ENCODE measurements at places on chromosomes 5 and 9. TPM values are rescaled to one million over a fixed set of nuclear protein-coding genes. Genes with fewer than 3 reads are reported as not detected.
A peak's percentile ranks its signal among the peaks of the same experiment; 100 is the strongest.

- DNase-seq, result no peak
Observed at GRCh38 chr5:159409801-159410200, 79.5 kb upstream of the IL12B start.

DNA sequence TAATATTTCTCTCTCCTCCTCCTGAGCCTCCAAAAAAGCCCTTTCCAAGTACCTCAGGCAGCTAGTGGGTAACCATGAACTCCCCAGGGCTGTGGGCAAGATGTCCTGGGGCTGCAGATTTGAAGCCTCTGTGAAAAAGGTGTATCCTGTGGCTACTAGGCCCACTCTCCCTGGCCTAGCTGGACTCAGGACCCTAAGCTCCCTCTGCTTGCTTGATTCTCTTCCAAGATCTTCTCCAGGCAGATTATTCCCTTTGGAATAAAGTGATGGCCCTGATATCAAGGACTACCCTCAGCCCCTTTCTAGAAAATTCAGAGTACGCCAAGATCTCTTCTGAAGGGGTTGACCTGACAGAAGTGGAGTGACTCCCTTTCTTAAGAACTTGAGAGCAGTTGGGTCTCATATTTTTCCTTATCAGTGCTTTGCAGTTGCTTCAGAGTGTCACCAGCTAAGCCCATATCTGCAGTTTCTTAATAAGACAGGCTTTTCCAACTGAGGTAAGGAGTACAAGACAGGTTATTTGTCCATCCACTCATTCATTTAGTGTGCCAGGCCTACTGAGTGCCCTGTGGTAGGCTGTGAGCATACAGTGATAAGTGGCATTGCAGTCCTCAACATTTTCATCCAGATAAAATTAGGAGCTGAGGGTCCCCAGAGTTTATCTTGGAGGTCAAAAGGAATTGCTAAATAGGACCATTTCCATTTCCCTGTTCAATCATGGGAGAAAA, 42.5 kb downstream of the CYSTM1 start:
- no peak for DNase-seq

DNA sequence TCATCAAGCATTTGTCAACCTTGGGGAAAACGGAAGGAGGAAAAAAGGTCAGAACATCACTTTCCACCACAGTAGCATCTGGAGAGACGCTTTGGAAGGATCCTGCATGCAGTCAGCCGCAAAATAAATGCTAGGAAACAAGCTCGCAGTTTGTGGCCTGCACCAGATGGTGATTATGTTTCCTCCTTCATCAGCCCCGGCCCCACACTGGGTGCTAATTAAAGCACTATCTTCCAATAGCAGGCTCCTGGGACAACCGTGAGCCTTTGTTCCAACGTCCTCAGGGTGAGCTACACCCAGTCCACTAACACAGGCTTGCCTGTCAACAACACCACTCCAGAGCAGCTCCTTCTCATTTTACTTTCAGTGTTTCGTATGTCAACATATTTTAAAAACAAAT, 64.0 kb downstream of the RNF130 start:
- no peak for DNase-seq

DNA sequence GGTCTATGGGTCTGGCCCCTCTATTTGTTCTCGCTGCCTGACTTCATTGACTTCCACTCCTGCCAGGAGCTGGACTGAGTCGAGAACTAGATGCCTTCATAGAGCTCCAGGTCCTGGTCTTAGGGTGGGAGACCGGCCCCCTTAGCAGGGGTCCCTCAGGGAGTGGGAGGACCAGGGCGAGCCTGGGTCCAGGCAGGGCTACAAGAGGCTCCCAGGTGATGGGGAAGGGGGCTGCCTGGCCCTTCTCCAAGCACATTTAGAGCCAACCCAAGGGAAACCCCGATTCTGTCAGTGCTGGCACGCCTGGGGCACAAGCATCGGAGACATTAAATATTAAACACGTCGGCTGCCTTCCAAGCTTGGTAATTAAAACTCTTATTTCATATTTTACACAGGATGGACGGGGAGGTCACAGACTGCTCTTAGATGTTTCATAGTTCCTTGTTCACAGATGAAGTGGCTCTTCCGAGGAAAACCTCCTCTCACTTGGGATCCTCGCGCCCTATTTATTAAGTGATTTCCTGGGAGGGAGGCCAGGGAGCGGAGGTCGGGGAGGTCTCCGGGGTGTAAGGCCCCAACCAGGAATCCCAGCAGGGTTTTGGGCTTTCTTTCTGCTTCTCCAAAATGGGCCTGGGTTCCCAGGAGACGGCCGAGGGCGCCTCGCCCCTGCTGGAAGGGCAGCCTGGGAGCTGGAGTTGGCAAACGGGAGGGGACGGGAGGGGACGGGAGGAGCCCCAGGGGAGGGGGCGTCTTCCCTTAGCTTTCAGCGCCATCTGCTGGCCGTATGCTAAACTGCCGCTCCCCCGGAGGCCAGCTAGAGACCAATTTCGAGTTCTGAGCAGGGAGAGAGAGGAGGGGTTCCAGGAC, 23.4 kb upstream of the ZBTB43 start:
- DNase-seq, result peak; percentile 76

PROB1 gene
- 0.47 TPM for total RNA-seq

SLC6A7 gene
- total RNA-seq, result 0.88 TPM

ARHGEF28 gene
- total RNA-seq, result 34.6 TPM

- DNase-seq, result no peak
Observed at GRCh38 chr5:123783421-123783820, 271.4 kb downstream of the CSNK1G3 start.

ENTREP1 gene
- 15.0 TPM for total RNA-seq

DNA sequence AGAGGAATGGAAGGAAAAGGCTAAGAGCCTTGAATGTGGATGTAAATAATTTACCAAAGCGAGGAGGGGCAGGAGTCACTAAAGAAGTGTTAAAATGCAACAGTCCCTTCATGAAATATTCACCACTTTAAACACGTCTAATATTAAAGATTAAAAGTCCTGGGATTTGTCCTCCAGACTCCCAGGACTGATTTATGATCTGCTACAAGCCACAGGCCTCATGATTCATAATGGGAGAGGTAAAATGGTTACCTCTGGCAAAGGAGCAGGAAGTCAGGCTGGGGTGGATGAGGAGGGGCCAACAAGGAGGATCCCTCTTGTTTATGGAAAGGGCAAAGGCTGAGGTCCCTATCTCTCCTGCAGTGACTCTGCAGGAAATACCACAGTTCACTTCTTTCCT, 292.4 kb downstream of the TRIM32 start:
- no peak for DNase-seq

GRCh38 chr5:108122702-108123101, 259.2 kb downstream of the FBXL17 start:
- DNase-seq, result no peak

DNA sequence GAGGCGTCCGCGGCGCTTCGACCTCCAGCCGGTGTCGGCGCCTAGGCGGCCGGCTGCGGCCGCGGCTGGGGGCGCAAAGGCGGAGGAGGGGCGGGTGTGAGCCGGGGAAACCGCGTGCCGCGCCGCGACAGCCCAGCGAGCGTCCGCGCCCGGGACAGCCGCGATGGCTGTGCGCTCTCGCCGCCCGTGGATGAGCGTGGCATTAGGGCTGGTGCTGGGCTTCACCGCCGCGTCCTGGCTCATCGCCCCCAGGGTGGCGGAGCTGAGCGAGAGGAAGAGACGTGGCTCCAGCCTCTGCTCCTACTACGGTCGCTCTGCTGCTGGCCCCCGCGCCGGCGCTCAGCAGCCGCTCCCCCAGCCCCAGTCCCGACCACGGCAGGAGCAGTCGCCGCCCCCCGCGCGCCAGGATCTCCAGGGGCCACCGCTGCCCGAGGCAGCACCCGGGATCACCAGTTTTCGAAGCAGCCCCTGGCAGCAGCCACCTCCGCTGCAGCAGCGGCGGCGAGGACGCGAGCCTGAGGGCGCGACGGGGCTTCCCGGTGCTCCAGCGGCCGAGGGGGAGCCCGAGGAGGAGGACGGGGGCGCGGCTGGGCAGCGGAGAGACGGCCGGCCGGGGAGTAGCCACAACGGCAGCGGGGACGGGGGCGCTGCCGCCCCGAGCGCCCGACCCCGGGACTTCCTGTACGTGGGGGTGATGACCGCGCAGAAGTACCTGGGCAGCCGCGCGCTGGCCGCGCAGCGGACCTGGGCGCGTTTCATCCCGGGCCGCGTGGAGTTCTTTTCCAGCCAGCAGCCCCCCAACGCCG, 605 bp downstream of the CHSY3 start:
- DNase-seq, result peak; percentile 85

TOR1B gene
- total RNA-seq, result 22.2 TPM

IQGAP2 gene
- 10.9 TPM for total RNA-seq

DNA sequence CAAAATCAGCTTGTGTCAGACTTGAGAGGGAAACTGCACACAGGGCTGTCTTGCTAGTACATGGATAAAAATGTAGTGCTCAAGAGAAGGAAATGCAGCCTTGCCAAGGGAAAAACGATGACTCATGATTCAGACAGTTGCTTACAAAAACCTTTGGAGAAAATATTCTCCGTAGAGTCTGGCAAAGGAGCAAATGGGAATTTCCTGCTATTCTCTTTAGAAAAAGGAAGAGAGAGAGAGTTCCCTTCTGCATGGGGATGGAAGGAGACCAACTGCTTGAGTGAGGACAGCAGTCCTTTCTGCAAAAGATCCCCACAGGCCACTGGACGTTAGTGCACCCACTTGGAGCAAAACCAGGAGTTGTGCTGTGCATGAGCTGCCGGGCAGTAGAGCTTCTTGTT, 7.6 kb downstream of the IFNB1 start:
- peak; percentile 66 for DNase-seq

DNA sequence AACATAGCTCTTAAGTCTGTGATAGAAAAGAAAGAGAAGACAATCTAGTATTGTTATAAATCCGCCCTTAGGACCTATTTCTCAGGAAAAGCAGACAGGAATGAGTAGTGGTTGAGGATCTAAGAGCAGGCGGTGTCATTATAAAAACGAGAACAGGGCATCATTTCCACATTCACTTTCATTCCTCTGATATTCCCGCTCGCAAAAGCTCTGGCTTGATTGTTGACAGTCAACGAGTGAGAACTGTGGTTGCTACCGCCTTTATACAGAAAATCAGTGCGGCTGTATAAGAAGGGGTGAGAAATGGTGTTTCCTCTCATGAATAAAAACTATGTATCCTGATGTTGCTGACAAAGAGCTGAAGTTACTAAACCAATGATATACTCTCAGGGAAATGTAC, 1409.6 kb upstream of the WWC1 start:
- DNase-seq, result no peak

- DNase-seq, result no peak
Observed at GRCh38 chr9:127761491-127761956, 16.9 kb downstream of the SH2D3C start.

EIF4EBP3 gene
- total RNA-seq, result 25.6 TPM

SLC36A2 gene
- not detected for total RNA-seq

GRCh38 chr9:134088063-134088725, 20.4 kb upstream of the BRD3 start:
- DNase-seq, result no peak

RAB24 gene
- 85.8 TPM for total RNA-seq

- no peak for DNase-seq
Observed at GRCh38 chr5:42074353-42074752, 149.3 kb downstream of the FBXO4 start.

GARNL3 gene
- total RNA-seq, result 19.1 TPM

POU5F2 gene
- 0.84 TPM for total RNA-seq

DNA sequence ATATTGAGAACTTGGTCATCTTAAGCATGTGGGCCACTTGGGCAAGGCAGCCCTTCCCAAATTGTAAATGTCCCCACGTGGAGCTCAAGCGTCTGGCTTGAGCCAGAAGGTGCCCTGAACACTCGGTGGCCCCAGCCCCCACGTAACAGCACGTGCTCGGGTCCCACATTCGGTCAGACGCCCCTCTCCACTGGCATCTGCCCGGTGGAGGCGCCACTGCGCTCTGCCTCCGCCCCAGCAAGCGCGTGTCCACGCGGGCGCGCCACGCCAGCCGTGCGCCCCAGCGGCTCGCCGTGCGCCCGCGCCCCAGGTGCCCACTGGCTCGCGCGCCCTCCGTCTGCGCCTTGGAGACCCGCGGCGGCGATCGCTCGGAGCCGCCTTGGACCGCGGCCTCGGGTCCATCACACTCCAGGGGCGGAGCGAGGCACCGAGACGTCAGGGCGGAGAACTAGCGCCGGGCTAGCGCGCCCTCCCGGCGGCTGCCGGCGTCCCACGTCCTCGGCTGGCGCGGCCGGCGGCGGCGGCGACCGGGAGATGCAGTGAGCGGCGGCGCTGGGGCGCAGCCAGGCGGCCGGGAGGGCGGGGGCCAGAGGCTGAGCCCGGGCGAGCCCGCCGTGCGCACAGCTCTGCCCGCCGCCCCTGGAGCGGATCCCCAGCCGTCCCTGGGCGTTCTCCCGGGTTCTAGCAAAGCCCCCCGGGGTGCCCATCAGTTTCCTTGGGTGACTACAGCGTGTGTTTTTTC, at the start of gene PALM2AKAP2:
PALM2AKAP2 (plus strand) TSS at position 488 of the 742 bp plus-strand sequence. CDS start 291 bp downstream, outside the sequence.
- DNase-seq, result no peak

- no peak for DNase-seq
Observed at GRCh38 chr5:32244017-32244416, 68.7 kb downstream of the MTMR12 start.

OR1K1 gene
- total RNA-seq, result not detected

DNA sequence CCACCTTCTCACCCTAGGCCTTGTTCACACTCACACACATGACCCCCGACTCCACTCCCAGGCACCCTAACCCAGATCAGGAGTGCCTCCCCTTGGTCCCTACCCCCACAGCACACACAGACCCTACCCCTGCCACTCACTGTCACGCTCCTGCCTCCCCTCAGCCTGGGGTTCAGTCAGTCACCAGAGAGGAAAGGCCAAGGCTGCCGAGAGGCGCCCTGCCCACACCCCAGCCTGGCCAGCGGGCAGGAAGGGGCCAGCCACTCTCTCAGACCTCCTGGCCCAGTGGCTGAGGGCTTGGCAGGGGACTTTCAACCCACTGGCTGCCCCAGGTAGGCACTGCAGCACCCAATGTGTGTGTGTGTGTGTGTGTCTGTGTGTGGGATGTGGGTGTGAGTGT, 122.4 kb upstream of the MVB12B start:
- DNase-seq, result no peak

RLN2 gene
- total RNA-seq, result not detected

CNTNAP3 gene
- total RNA-seq, result 24.7 TPM

IFNA21 gene
- total RNA-seq, result not detected

DNA sequence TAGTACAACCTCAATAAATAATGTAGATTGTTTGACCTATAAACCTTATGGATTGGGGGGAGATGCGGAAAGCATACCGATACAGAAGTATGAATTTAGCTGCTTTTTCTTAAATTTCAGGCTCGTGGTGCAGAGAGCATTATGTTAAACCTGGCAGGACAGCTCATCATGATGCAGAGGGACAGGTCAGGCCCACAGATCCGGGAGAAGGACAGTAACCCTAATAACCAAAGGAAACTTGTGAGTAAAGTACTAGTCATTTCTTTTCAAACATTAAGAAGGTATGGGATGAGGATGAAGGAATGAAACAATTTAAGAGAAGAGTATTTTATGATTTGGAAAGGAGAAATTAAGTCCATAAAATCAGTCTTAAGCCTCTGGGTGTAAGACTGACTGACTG, 70.5 kb downstream of the ERMP1 start:
- DNase-seq, result no peak

DNA sequence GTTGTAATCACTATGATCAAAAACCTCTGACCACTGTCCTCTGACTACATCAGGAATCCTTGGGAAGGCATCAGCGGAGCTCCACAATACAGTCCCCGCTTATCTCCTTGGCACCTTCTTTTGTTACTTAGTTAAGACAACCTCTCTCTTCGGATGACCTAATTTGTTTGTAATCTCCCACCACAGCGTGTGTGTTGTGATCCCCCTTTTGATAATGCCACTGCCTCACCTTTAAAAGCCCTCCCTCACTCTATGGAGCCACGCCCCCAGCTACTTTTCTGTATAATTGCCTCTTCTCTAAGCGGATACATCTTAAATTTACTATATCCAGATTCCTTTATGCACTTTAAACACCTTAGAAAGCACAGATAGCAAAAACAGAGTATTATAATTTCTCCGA, 35.9 kb downstream of the OR2Y1 start:
- no peak for DNase-seq

Data from lower leg skin (tissue), 4 donors.